ENCODE measurements at places on chromosomes 1 and 21. TPM values are rescaled to one million over a fixed set of nuclear protein-coding genes. Genes with fewer than 3 reads are reported as not detected.

- DNase-seq: no peak
Measured at GRCh38 chr21:46168238-46168637, 12.9 kb upstream of the FTCD start.

DNA sequence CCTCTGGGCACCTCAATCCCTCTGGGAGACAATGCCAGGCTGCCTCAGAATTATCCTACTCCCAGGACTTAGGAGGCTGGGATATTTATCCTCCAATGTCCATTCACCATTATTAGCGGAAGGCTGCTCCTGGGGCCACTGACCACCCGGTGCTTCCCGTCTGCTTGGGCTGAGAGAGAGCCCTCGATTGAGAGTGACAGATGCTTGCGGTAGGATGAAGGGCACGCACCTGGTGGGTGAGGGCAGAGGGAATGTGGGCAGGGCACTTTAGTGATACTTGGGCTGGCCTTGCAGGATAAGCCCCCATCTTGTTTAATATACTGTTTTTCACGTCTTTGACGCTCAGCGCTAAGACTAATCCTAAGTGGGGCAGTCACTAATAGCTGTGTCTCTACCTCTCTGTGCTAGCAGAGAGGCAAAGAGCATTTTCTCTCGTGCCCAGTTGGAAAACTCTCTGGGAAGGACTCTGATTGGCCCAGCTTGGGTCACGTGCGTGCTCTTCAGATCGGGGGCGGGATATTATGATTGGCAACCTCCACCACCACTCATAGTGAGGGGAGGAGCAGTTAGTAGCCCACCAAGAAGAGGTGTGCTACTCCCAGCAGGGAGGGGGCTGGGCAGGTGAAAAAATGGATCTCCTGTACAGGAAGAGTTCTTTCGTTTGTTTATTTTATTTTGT lies 10.6 kb upstream of the PARS2 start:
- peak; percentile 16 for DNase-seq

DNA sequence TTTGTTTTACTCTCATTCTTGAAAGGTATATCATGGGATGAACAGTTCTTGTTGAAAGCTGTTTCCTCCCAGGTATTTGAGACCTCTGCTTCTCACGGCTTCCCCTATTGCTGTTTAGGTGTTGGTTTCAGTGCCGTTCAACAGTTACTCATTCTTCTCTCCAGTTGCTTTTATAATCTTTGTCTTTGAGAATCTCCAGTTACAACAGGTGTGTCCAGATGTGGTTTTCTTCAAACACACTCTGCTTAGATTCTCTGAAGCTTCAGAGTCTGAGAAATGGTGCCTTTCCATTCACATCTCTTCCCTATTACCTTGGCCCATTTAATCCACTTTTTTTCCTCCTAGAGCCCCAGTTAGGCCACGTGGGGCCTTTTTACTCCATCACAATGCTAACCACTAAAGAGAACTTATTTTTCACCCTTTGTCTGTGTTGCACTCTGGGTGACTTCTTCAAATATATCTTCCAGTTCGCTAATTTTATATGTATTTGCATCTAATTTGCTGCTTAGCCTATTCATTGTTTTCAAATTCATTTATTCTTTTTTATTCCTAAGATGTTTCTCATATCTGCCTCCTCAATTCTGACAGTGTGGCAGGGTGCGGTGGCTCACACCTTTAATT lies 46.7 kb upstream of the SLC19A1 start:
- DNase-seq: no peak

- DNase-seq: no peak
Measured at GRCh38 chr1:110272045-110272444, 61.9 kb downstream of the KCNC4 start.

- peak; percentile 69 for DNase-seq
Measured at GRCh38 chr1:207698822-207699483, 52.9 kb upstream of the CD46 start.

DNA sequence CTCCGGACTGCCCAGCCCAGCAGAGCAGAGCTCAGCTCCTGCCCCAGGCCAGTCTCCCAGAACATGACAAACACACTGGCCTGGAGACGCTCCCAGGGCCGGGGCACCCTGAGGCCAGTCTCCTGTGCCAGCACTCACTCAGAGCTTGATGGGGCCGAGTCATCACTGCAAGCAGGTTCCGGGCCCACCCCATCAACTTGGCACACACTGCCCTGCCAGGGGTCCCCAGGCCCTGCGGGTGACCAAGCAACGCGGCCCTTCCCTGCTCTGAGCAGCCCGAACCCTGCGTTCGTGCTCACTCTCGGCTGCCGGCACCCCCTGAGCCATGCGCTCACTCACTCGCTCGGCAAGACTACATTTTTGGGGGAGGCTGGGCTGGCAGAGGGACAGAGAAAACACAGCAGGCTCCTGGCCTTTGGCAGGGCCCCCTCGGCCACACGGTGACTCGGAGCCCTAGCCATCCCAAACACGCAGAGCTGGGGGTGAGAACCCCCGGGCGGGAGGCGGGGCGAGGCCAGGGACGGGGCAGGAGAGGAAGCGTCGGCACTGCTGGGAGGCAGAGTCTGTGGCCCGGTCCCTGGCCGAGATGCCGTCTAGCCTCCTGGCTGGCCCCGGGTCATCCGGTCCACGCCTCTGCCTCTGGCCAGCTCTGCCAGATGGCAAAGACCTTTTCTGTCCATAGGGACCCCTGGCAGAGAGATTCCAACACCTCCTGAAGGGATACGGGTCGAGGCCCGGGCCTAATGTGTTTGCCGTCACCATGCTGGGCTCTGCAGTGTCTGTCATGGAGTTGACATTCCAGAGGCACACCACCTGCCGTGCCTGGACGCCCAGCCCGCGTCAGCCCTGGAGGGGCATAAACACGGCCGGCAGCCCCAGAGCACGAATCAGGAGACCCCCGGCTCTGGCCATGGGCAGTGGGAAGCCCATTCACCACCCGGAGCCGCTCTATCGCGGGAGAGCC lies 68.0 kb downstream of the MEGF6 start:
- peak; percentile 23 for DNase-seq

GRCh38 chr1:40553017-40553416 lies 21.6 kb downstream of the ZNF684 start:
- DNase-seq: no peak

GRCh38 chr21:44300262-44300959 lies 558 bp downstream of the PFKL start:
- DNase-seq: peak; percentile 55

DNA sequence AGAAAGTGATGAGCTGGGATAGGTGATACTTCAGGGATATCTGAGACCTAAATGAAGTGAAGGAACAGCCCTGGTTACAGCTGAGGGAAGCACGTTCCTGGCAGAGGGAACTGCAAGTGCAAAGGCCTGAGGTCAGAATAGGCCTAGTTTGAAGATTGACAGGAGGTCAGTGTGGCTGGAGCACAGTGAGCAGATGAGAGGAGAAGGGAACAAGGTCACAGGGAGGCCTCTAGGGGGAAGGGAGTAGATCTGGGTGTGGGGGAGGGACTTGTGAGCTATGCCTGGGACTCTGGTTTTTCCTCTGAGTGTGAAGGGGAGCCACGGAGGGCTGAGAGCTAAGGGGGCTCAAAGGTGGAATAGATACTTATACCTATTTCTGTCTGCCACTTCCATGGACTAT lies 736.4 kb downstream of the MATN1 start:
- DNase-seq: no peak

- no peak for DNase-seq
Measured at GRCh38 chr1:203722909-203723308, 42.1 kb upstream of the LAX1 start.

DNA sequence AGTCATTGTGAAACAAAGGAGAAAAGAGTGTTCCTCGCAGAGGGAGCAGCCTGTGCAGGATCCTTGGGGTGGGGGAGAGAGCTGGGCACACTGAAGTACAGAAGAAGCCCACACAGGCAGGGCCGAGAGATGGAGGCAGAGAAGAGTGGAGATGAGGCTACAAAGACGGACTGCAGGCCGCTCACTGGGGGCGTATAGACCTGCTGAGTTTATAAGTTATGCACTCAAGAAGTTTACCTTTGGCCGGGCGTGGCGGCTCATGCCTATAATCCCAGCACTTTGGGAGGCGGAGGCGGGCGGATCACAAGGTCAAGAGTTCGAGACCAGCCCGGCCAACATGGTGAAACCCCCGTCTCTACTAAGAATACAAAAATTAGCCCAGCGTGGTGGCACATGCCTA lies 7.6 kb upstream of the SLAMF9 start:
- DNase-seq: no peak

DNA sequence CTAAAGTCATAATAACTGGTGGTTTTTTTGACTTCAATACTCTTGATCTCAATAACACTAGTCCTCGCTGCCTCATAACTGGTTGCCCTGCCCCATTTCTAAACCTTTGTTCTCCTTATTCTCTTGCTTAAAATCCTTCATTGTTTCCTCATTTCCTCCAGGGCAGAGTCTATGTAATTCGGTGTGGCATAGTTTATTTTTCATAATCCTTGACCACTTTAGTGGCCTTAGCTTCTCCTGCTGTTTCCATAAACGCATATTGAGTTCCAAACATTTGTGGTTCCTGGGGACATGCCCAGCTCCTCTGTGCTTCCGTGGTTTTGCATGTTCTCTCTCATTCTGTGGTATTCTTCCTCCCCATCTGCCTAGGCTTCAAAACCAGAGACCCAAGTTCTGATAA lies 19.0 kb upstream of the TLCD4 start:
- peak; percentile 26 for DNase-seq

DNA sequence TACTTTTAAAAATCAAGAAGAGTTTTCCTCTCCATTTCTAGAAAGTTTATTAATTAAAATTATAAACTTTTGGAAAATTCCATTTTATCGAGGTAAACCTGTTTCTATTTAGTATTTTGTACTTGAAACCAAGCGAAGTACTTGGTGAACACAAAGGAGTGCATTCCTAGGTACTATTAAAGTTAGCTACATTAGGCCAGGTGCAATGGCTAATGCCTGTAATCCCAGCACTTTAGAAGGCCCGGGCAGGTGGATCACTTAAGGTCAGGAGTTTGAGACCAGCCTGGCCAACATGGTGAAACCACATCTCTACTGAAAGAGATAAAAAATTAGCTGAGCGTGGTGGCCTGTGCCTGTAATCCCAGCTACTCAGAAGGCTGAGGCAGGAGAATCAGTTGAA lies 292.2 kb downstream of the NTNG1 start:
- DNase-seq: no peak

GRCh38 chr1:8660411-8660828 lies 157.0 kb downstream of the RERE start:
- peak; percentile 88 for DNase-seq

DNA sequence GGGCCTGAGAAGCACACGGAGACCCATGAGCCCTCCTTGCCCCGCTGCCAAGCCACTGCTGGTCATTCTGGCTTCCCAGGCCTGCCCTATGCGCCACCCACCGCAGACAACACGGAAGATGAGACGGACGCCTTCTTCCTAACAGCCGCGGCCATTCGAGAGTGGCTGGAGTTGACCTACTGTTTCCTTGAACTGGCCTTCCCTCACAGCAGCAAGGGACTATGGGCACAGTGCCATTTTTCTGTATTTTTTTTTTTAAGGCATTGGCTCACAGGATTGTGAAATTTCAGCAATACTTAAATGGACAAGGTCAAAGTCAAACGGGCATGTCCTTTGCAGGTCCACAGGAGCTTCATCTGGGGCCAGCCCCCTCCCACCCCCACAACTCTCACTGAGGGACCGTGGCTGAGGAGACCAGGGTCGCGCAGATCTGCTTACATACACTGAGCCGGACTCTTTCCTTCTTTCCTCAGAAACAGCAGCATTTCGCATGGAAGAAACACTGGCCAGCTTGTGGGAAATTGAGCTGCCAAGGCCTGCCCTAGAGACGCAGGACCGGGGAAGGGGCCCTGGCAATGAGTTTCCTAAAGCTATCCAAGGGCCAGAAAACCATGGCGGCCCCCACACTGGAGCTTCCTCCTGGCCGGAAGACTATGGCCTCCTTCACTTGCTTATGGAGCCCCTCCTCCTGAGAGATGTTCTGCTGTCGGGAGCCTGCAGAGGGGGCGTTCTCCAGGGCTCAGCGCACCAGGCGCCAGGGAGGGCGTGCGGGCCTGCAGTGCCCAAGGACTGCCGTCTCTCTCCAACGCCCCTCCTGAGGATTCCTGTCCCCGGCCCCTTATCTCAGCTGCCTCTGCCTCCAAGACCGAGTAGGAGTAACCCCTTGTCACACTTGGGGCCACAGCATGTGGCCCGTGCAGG lies 98.9 kb downstream of the PGBD5 start:
- peak; percentile 13 for DNase-seq

GRCh38 chr1:201115390-201115937 lies 3.2 kb upstream of the CACNA1S start:
- DNase-seq: no peak

- DNase-seq: no peak
Measured at GRCh38 chr1:176501599-176501998, 38.6 kb downstream of the PAPPA2 start.

GRCh38 chr21:34913811-34914210 lies 135.3 kb downstream of the RUNX1 start:
- DNase-seq: no peak

DNA sequence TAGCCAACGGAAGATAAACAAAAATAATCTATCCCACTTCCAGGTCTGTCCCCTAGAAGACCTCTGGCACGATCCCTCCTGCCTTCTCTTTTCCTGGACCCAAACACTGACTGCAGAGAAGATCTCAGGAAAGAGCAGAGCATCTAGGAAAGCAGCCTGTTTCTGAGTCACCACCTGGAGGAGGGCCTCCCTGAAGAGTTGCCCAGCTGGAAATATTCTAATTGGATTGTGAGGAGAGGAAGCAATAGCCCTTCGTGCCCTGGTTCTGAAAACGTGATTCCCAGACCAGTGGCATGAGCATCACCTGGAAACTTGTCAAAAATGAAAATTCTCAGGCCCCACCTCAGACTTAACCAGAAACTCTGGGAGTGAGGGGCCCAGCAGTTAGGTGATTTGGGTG lies 411.1 kb downstream of the SETD4 start:
- peak; percentile 14 for DNase-seq

DNA sequence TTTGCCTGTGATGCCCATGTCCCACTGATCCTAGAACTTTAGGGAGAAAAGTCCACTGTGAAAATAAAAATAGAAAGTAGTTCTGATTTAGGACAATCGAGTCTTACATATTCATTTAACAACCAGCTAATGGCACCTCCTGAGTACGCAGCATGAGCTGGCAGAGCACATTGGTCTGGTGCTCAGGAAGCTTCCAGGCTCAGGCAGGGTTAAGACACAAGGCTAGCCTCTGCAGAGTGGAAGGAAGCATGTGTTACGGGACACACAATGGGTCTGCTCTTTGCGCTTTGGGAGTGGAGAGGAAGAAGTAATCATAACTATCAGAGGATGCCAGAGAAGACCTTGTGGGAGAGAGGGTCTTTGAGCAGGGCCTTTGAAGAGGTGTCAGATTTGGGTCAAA lies 4.2 kb upstream of the KLHDC8A start:
- no peak for DNase-seq

GRCh38 chr1:147853391-147853790 lies 49.2 kb upstream of the GJA8 start:
- peak; percentile 20 for DNase-seq

- peak; percentile 90 for DNase-seq
Measured at GRCh38 chr1:59692591-59692990, 122.2 kb upstream of the HOOK1 start.

ODR4 gene
- total RNA-seq: 19.6 TPM

NUP210L gene
- total RNA-seq: not detected

KRTAP21-2 gene
- not detected for total RNA-seq

TNFRSF14 gene
- total RNA-seq: 17.7 TPM

CFHR1 gene
- total RNA-seq: not detected

PIK3C2B gene
- total RNA-seq: 7.3 TPM

SLAMF7 gene
- total RNA-seq: not detected

CHRM3 gene
- total RNA-seq: under 0.01 TPM

RGSL1 gene
- total RNA-seq: not detected

INSRR gene
- total RNA-seq: not detected

COL11A1 gene
- 19.6 TPM for total RNA-seq

HMCN1 gene
- 5.2 TPM for total RNA-seq

FMO2 gene
- total RNA-seq: 1.7 TPM

MOV10 gene
- total RNA-seq: 56.7 TPM

Measured in fibroblast of villous mesenchyme (primary cell).